RCC 7860 (cell line): ENCODE measurements at places on chromosomes 3 and 15.
A peak's percentile ranks its signal among the peaks of the same experiment; 100 is the strongest.

DNA sequence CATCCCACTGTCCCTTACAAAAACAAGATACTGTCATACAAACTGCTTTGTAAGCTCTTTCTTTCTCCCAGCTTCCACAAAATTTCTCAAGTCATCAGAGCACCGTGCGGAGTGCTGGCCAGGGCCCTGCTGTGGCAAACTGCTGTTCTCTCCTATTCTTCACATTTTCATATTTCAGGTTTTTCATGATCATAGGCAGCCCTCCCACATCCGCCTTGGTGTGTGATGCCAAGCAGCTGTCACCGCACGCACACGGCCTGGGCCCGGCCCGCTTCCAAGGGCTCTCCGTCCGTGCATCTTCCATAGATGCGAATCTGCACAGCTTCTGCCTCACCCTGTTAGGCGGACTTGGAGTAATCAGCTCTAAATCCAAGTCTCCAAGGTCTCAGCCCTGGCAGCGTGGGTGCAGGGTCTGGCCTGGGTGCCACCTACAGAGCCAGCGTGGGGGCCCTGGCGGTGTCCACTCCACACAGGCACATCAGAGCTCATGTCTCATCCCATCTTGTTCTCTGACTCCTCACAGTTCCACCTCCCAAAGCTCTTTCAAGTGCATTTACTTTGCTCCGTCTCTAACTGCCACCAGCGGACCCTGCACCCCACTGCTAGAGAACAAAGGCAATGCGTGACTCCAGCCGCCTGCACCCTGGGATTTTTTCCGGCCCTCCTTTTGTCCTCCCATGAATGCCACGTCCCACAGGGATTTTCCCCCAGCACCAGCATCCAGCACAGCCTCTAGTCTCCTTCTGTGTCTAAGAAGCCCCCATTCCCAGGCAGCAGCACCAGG is 27.2 kb downstream of the CYFIP1 start:
- DNase-seq = no peak

GRCh38 chr3:106049821-106050220 is 181.0 kb upstream of the CBLB start:
- no peak for DNase-seq

GRCh38 chr3:31364188-31364587 is 168.5 kb upstream of the STT3B start:
- no peak for DNase-seq

- no peak for DNase-seq
Measured at GRCh38 chr3:130627143-130627855, 110.3 kb downstream of the COL6A6 start.

DNA sequence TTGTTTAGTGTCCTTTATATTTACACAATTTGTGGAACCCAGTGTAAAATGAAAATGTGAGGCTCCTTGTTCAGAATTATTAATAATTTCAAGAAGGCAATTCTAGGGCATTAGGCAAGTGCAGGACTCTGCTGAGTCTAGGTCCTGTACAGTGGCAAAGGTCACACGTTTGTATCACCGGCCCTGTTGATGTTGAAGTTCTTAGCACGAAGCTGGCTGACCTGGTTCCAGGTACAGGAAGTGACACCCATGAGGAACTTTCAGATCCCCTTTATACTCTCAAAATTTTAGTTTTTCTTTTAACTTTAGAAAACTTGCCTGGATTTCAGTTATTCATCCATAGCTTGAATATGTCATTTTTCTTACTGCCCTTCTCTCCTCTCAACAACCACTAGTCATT is 349.4 kb downstream of the CNTN6 start:
- no peak for DNase-seq

DNA sequence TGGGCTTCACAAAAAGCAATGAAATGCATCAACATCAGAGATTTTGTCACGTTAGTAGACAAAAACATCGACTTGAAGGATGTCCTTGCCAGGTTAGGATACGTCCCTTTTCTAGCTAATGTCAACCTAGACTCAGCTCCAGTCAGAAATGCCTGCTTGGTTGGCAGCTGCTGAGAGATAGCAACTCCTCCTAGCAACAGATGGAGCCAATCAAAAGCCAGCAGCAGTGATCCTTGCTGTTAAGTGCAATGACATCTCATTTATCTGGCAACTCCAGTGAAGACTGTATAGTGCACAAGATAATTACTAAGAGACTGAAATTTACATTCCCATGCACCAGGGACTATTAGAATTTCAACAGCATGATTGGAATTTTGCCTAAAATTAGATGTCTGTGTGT is 424.1 kb downstream of the FGF12 start:
- no peak for DNase-seq

GRCh38 chr3:111852540-111852939 is 6.5 kb upstream of the PHLDB2 start:
- no peak for DNase-seq

- no peak for DNase-seq
Measured at GRCh38 chr3:33437556-33438283, 2.5 kb downstream of the UBP1 start.

GRCh38 chr3:125078951-125079674 is 23.3 kb upstream of the HEG1 start:
- no peak for DNase-seq

GRCh38 chr3:124600765-124601164 is 129.5 kb upstream of the UMPS start:
- DNase-seq = peak; percentile 34

DNA sequence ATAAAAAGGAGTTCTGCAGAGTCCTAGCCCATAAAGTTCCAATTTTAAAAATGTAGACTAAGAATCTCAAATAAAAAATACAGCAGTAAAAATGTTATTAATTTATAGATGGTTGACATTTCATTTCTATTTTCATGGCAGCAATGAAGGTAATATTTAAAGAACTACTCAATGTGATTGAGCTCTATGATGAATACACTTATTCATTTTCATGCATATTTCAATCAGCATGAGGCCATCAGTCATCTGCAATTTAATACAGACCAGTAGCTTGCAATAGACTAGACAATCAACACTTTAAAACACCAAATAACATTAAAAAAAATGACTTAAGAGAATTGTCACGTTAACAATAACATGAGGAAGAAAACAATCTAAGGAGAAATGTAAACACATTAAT is 1295.8 kb upstream of the ALCAM start:
- no peak for DNase-seq

- DNase-seq = no peak
Measured at GRCh38 chr15:68557469-68558317, 21.1 kb upstream of the CORO2B start.

DNA sequence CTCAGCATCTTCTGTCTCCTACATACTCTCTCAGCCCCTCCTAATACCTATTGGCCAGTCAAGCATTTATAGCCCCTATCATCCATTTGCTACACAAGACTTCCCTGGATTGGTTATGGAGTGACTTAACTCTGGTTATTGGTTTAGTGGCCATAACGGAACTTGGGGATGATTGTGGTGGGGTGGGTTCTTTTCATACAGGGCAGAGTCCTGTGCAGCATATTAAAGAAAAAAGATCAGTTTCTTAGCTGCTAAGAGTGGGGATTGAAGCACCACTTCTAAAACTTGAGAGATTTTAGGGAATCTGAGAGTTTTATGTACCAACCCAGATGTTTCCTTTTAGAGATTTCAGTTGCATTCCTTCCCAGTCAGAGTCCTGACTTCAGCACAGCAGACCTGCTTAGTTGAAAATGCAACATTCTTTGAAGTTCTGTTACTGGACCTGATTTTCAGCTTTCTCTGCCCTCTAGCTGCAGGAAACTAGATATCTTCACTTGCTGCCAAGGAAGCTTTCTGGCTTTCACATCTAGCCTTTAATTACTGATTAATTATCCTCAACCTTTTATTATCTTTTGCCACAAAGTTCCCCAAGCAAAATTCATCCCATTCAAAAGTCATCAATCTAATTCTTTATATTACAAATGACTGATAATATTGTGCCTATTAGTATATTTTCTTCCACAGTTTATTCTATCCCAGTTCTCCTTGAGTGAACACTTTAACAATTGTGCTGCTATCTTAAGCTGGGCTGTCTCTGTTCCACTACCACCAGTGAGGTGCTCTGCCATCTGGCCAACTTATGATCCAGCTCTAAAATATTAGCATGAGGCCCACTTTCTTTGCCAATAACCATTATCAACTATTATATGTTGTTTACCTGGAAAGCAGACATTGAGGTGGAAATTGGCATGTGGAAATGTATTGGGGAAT is 906.0 kb upstream of the ALCAM start:
- no peak for DNase-seq

- no peak for DNase-seq
Measured at GRCh38 chr3:14502472-14502871, 37.7 kb downstream of the GRIP2 start.

- no peak for DNase-seq
Measured at GRCh38 chr3:132117642-132118041, 82.8 kb upstream of the CPNE4 start.

- no peak for DNase-seq
Measured at GRCh38 chr3:51715977-51716294, 9.1 kb downstream of the GRM2 start.

DNA sequence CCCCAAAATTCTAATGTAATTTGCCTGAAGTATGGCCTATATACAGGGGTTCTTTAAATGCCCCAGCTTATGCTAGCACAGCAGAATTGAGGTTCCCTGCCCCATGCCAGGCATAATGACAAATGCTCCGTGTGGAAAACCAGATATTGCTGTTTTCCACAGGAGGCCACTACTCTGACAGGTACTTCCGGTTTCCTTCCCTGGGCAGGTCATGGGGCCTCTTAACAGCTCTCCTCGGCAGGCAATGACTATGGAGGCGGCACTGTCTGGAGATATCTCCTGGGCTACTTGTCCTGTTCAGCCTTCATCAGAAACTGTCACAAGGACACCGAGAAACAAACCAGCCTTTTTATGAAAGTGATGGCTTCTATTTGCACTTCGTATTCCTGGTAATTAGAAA is 54.8 kb downstream of the SLC7A14 start:
- DNase-seq = no peak

DNA sequence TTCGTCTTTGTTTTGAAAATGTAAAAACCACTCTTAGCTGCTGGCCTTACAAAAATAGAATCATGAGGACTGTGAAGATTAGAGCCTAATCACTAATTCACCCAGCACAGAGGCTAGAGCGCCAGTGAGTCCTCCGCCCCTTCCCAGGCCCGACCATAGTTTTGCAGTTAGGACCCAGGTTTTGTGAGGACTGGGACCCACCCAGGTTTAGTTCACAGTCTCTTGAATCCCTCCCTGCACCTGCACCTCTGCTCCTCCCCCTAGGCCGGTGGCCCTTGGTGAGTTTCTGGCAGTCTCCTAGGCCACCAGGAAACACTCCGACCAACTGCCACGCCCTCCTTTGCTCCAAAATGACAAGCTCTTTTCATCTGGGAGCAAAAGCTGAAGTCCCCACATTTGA is 136.0 kb upstream of the CCDC54 start:
- DNase-seq = peak; percentile 40

DNA sequence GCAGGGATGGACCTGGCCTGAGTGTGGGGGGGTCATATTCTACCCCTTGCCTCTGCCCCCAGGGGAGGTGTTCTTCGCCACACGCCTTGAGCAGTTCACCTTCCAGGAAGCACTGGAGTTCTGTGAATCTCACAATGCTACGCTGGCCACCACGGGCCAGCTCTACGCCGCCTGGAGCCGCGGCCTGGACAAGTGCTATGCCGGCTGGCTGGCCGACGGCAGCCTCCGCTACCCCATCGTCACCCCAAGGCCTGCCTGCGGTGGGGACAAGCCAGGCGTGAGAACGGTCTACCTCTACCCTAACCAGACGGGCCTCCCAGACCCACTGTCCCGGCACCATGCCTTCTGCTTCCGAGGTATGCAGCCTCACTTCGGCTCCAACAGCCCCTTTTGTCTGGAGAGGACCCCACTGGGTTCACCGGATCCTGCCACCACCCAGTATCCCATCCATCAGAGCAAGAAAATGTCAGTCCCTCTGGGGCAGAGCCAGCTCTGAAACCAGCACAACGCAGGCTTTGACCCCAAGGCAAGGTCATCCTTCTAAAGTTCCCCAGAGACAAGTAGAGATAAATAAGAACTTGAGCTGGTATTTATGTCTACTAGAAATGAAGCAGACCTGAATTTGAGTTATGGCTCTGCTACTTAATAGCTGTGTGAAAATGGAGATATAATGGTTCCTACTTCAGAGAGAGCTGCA is 45.8 kb downstream of the HAPLN3 start:
- DNase-seq = no peak

- no peak for DNase-seq
Measured at GRCh38 chr3:47310391-47310790, 27.6 kb downstream of the KLHL18 start.

DNA sequence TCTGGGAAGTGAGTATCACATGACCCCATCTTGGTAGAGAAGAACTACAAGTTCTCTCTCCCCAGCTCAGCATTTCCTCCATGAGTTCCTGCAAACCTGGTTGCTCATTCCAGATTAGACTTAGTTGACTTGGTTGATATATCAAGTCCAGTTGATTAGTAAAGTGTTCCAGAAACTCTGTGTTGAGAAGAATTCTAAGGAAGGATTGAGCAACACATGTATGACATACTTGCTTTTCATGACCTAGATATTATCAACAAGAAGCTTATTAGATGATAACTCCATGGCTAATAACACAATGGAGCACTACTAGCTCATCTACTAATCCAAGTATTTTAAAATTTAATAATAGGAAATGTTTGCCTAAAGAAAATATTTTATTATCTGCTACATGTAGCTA is 6.4 kb upstream of the EID1 start:
- DNase-seq = no peak

DNA sequence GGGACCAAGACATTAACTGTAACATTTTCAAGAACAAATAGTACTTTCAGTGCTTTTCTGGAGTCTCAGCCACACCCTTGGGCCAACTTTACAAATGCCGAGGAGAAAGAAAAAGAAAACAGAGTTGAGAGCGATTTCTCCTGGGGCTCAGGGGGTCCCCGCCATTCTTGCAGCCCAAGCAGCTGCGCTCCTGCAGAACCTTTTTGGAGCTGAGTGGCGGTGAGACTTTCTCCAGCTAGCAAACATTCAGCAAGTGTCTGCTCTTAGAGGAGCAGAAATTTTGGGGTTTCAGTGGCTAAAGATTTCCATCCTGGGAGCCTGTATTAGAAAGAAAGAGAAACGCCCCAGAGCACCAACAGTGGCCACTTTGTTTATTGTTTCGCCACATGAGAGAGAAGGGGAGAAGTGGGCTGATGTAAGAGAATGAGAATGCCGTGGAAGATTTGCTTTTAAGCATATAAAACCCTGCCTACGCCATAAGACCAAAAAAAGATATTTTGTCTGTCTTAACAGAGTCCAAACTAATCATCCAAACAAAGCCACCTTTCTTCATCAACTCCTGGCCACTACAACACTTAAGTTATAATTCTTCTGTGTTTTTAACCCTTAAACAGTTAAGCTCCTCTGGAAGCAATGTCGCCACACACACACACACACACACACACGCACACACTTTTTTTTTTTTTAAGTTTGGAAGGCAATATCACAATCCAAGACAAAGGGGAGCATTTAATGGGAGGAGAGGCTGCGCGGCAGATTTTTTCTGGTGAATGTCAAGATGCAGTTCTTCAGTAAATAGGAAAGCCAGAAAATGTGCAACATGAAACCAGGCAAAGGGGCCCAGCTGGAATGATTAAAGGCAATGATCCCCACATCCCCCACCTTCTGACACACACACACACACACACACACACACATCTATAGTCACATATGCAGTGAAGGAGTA is 19.2 kb downstream of the EID1 start:
- DNase-seq = no peak
